ENCODE measurements at places on chromosomes 11 and 22.

- no peak for DNase-seq
Observed at GRCh38 chr11:35011389-35011788, 95.0 kb downstream of the PDHX start.

DNA sequence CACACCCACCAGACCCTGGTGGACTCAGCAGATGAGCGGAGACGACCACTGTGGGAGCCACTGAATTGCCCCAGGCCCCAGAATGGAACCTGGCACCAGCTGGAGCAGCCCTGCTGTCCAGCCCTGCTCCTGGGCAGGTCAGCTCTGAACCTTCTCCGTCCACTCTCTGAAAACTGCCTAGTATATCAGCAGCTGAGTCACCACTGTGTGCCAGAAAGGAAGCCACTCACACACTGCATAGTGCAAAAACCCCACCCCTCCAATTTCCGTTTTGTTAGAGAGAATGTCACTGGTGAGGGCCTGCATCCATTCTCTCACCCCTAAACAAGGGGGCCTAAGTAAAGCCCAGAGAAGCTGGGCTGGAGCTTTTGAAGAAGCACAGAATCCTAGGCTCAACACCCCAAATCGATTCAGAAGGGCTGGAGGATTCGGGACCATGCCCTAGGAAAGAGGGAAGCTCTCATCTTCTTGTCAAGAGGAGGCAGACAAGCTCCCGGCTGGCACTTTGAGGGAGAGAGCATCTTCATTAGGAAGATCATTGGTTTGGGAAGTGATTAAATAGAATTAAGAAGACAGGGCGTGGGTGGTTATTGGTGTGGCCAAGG lies 44.5 kb downstream of the GALNT18 start:
- DNase-seq = no peak

GRCh38 chr22:36929621-36930020 lies 16.2 kb downstream of the CSF2RB start:
- no peak for DNase-seq

DNA sequence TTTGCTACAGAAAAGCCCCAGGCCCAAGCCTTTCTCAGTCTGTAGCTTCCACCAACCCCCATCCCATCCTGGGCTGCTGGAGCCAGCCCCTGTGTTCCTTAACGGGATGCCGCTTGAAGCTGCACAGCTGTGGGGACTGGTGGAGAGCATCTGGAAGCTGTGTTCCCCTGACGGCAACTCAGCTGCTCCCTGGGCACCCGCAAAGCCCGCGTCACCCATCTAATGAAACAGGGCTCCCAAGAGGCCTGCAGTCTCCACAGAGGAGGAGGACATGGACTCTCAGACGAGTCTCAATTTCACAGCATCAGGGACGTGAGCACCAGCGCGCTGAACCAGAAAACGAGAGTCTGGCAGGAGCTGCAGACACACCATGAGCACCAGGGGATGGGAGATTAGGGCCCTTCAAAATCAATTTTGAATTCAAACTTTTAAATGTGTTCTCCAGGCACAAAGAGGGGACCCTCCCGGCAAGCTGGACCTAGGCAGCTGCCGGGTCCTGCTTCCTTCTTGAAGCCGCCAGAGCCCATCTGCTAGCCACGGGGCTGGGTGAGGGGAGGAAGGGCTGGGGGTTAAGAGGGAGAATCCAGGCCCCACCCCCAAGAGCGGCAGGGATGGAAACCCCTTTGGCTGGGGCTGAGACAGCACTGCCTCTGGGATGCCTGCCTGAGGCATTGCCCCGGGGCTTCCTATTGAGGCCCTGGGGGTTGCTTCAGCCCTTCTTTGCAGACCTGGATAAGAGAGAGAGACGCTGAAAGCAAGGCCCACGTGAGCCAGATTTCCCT lies 21.0 kb downstream of the LMO1 start:
- no peak for DNase-seq

DNA sequence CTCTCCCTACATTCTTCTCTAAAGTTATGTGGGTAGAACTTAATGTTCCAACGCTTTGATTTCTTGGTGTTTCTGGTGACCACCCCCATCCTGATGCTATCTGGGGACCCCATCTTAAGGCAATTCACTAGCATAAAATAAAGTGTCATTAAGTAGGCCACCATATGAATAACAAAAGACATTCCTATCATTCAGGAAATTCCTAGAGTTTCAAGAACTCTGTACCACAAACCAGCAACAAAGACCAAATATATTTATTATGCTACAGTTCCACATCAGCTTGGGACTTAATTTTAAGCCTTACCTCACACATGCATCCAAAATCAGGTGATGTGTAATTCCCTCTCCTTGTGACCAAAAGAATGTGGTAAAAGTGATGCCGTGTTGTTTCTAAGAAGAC lies 254.6 kb upstream of the LRRC4C start:
- DNase-seq = no peak

Measured in activated naive CD8-positive, alpha-beta T cell treated with anti-CD3 and anti-CD28 coated beads, Interleukin-2, amount 10 ng/mL, durations not matched to agents 7 days and 5 days (primary cell).